ENCODE measurements at places on chromosomes 12 and 14.

GRCh38 chr14:63709589-63709988 lies 18.3 kb downstream of the SGPP1 start:
- no peak for DNase-seq

DNA sequence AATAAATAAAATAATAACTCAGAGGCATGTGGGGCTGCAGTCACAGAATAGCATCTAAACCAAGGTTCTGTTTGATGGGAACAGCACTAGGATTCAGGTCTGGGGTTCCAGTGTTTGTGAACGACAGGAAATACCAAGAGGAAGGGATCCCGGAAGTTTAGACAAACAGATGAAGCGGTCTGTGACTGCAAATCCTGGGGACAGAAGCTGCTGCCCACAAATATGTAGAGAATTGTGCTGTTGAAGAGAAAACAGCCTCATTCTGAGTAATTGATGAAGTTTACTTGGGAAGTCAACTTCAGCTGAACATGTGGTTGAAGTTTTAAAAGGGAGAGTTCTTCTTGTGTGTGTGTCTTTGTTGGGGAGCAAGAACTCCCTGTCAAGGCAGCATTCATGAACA lies 98.4 kb upstream of the TBX5 start:
- DNase-seq, result no peak

- no peak for DNase-seq
Observed at GRCh38 chr14:29037411-29037810, 270.8 kb downstream of the FOXG1 start.

DNA sequence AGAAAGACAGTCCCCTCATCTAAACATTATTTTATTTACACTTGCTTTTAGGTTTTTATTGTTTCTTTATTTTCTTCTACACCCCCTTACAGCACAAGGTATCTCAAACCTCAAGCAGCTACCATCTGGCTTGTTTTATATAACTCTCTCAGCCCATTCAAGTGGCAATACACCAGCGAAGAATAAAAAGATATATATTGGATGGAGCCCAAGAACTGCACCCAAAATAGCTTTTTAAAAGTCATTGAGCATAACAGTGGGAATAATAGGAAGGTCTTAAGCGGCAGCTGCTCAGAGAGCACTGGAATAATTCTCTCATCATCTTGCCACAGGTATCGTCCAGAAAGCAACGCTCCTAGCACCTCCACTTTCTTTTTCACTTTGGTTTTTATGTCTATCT lies 322.5 kb downstream of the SYT1 start:
- DNase-seq, result peak; percentile 92
